ENCODE measurements at places on chromosomes 3 and 15.

DNA sequence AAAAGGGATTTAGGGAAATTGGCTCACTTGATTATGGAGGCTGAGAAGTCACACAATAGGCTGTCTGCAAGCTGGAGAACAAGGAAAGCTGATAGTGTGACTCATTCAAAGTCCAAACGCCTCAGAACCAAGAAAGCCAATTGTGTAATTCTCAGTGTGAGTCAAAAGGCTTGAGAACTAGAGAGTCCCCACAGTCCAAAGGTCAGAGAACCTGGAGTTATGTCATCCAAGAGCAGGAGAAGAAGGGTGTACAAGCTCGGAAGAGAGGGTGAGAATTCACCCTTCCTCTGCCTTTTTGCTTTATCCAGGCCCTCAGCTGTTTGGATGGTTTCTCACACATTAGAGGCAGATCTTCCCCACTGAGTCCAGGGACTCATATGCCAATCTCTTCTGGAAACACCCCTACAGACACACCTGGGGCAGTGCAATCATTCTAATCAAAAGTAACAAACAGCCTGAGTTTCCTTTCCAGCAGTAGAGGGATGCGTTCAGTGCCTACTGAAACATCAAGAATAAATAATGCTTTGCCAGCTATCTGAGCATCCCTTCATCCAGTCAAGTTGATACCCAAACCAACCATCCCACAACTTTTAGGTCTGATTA is 271.5 kb downstream of the SATB1 start:
- no peak for DNase-seq

DNA sequence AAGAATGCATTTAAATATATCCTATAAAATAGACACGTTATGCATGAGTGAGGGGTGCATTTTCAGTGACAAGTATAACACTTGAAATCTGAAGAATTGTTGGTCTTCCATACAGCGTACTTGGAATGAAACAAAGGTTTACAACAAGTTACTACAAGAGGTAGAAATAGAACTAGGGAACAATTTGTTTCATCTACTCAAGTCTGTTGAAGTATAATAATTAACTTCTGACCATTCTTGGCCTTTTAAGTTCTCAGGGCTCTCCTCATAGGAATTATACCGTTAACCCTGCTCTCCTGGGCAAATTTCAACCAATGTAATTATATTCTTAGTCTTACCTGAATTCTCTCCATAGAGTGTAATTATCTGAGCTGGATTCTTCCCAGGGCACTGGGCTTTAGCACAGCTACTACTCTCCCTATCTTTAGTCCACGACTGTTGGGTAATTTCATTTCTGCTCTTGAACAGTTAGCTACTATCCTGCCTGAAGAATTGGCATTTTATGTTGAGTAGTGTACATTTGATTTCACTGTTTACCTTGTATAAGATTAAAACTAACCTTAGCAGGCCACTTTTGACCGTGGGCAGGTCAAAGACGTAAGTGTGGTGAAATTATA is 100.6 kb downstream of the UBE2E2 start:
- DNase-seq: no peak

- no peak for DNase-seq
Observed at GRCh38 chr3:16171009-16171408, 3.5 kb upstream of the GALNT15 start.

DNA sequence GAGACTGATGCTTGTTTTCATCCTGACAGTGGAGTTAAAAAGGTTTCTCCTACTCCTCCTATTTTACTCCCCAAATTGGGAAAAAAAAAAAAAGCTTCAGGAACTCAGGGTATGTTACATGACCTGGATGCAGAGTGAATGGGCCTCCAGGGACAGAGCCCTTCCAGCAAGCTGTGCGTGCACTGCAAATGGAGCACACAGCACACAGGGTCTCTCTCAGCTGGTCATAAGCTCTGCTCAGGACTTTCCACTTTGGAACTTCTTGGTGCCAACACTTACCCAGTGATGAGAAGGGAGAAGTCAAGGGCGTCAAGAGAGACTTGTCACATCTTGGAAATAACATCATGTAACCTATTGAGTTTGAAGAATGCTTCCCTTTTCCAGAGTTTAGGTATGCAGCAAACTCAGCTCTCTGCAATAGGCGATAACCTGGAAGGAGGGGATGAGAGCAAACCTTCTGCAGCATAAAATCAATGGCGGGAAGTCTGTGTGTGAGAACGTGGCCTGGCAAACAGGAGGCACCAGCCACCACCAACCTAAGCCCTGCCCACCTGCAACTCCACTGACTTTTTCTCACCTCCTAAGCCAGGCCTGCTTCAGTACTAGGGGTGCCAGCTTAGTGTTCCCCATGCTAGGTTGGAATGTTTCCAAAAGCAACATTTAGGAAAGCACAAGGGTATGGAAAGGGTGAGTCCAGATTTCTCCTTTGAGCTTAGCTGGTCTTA is 39.8 kb downstream of the MYZAP start:
- no peak for DNase-seq

DNA sequence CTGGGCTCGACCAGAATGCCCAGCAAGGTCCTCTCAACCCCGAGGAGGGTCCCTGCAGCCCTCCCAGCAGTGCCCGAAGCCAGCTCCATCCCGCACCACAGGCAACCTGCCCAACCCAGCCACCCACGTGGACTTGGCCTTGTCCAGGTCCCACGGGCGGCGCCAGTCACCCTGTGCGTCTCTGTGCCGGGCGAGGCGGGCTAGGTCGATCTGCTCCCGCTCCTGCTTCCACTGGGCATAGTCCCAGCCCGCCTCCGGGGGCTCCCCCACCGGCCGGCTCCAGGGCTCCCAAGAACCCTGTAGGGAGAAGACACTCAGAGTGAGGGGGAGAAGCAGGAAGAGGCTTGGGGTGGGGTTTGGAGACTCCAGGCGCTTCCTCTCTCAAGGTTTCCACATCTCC is 3.1 kb downstream of the CCDC9B start:
- no peak for DNase-seq

- peak; percentile 46 for DNase-seq
Observed at GRCh38 chr3:19947549-19948225, 790 bp downstream of the RAB5A start.

DNA sequence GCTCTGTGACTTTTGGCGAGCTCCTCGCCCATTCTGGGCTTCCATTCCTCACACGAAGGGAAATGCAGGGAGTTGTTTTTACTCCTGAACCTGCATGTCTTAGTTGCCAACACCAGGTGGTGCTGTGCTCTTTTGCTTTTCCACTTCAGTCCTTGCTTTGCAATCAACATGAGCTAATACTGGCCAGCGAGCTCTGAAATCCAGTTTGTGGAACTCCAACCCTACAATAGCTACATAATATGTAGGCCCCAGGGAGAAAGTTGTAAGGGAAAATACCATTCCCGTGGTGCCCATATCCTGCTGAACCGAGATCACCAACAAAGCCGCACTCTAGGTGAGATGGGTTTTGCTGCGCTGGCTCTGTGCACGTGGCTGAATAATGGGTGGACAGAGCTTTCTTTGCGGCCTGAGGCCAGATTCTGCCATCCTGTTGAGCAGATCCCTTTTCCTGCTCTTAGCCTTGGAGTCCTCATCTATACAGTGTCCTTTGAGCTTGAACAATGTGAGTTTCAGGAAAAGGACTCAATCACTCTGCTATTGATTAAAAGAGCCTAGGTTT is 25.0 kb downstream of the LSM3 start:
- peak; percentile 77 for DNase-seq

- DNase-seq: no peak
Observed at GRCh38 chr15:24916305-24917009, 38.3 kb upstream of the SNRPN start.

DNA sequence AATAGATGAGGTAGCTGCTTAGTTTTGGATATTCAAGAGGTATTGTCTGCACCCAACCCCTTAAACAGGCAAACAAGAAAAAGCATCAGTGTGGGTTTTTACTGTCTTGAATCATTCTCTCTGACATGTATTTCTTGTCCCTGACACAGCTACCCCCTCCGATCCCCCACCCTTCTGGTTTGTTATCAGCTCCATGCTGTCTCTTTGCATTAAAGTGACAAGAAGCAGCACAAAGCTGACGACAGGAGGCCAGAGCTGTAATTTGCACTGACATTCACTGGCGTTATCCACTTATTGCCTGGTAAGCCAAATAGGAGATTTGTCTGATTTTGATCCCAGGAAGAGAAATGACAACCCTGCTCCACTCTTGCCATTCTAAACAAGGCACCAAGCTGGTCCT is 83.3 kb upstream of the SNRK start:
- no peak for DNase-seq
